ENCODE measurements at places on chromosomes 3 and 15. TPM values are rescaled to one million over a fixed set of nuclear protein-coding genes. Genes with fewer than 3 reads are reported as not detected.

PCBP4 gene
- total RNA-seq, result 50.8 TPM

CCR8 gene
- total RNA-seq, result not detected

SLC9C1 gene
- total RNA-seq, result not detected

IL5RA gene
- not detected for total RNA-seq

RABL3 gene
- total RNA-seq, result 17.4 TPM

SPTBN5 gene
- 3.0 TPM for total RNA-seq

CA12 gene
- total RNA-seq, result 0.76 TPM

ZCWPW2 gene
- 1.2 TPM for total RNA-seq

CMTM7 gene
- 14.7 TPM for total RNA-seq

IQCF5 gene
- total RNA-seq, result not detected
